Fibroblast of skin of left biceps (primary cell): ENCODE measurements at places on chromosomes 6 and 20.
A peak's percentile ranks its signal among the peaks of the same experiment; 100 is the strongest.

- no peak for DNase-seq
Measured at GRCh38 chr6:37864250-37864649, 44.7 kb downstream of the ZFAND3 start.

DNA sequence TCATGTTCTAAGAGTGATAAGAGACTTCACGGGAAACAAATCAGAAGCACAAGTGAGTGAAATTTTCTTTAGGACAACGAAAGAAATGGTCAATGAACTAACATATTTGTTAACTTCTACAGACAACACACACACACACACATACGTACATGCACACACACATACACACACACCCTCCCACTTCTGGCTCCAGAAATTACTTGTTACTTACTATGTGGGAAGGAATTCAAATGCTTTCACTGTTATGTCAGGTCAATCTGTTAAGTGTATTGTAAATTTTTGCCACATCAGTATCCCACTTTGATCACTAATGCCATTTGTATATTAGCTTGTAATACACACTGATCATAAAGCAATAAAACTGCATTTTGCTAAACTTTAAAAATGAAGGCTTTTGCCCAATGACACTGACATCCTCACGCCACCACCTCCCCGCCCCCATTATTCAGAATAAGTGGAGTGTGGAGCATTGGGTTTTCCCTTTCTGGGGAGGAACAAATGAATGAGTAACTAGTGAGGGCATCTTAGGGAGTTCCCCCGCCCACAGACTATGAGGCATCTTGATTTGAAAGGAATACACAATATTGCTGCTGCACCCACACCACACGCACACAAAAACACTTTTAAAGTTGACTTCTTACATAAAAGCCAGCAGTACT, 76.2 kb downstream of the ATXN1 start:
- DNase-seq: no peak

GRCh38 chr6:169289257-169289618, 35.6 kb upstream of the THBS2 start:
- no peak for DNase-seq

GRCh38 chr6:13077117-13077516, 251.2 kb downstream of the TBC1D7 start:
- no peak for DNase-seq

GRCh38 chr6:143620447-143620846, 57.3 kb upstream of the PHACTR2 start:
- peak; percentile 29 for DNase-seq

- no peak for DNase-seq
Measured at GRCh38 chr20:15882553-15882952, 690.7 kb downstream of the KIF16B start.

- DNase-seq: no peak
Measured at GRCh38 chr6:91435630-91436029, 848.8 kb upstream of the MAP3K7 start.

- no peak for DNase-seq
Measured at GRCh38 chr20:1816384-1817381, 78.5 kb upstream of the SIRPA start.

DNA sequence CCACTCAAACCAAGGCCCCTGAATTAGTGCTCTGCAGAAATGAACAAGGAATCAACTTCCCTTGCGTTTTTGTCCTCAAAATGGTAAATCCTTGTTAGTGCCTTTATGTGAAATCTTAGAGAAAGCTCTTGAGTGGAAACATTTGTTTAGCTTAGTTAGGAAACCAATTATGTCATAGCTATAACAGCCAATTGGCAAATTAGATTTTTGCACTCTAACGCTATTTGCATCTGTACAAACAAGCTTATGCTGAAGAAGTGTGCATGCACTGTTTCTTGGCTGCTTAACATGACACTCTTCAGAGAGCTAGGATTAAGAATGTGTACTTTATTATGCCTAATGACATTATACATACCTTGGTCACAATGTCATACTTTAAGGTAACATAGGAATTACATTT, 622.6 kb upstream of the SLC35B3 start:
- DNase-seq: no peak

- no peak for DNase-seq
Measured at GRCh38 chr20:1394686-1395085, 1.8 kb upstream of the FKBP1A start.

- peak; percentile 34 for DNase-seq
Measured at GRCh38 chr6:90224196-90224595, 72.4 kb downstream of the BACH2 start.

GRCh38 chr6:44627091-44627882, 239.8 kb downstream of the CDC5L start:
- DNase-seq: no peak

- DNase-seq: no peak
Measured at GRCh38 chr20:64025101-64025825, 10.7 kb upstream of the C20orf204 start.

GRCh38 chr6:324729-325125, 32.4 kb downstream of the DUSP22 start:
- DNase-seq: no peak

DNA sequence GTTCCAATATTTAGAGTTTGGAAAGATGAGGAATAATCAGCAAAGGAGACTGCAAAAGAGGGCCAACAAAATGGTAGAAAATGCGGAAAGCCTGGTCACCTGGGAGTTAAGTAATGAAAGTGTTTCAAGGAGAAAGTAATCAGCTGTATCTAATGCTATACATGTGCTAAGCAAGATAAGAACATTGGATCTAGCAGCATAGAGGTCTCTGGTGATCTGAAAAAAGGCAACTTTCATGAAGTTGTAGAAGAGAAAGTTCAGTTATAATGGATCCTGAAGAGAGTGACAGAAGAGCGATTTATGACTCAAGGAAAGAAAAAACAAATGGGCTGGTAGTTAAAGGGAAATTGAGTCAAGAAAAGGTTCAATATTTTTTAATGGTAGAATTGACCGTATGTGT, 4.6 kb upstream of the RSPH3 start:
- DNase-seq: no peak

DNA sequence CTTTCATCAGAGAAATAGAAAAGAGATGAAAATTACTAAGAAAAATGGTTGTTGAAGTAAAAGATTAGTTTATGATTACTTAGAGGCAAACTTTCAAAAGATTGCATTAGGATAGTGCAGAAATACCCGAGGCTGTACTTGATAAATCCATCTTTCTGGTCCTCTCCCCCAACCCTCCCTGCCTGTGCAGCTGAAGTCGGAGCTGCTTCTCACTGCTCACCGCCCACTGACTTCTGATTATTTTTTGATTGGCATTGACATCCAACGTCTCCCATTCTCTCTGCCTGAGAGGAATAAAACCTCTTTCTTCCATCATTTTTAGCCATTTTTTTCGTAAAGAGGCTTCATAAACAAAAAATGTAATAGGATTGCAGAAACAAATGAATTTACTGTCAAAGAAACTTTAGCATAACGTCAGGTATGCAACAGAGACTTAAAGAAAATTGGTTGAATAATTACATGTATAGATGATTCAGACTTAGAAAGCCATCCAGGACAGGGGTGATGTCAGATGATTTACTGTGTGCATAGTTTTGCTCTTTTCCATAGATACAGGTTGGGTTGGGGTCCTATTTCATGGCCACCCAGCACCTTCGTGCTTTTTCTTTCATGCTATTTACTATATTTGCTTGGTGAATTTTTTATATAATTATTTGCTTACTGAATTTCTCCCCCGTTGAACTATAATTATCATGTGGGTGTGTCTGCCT, 53.6 kb upstream of the EDN3 start:
- no peak for DNase-seq

DNA sequence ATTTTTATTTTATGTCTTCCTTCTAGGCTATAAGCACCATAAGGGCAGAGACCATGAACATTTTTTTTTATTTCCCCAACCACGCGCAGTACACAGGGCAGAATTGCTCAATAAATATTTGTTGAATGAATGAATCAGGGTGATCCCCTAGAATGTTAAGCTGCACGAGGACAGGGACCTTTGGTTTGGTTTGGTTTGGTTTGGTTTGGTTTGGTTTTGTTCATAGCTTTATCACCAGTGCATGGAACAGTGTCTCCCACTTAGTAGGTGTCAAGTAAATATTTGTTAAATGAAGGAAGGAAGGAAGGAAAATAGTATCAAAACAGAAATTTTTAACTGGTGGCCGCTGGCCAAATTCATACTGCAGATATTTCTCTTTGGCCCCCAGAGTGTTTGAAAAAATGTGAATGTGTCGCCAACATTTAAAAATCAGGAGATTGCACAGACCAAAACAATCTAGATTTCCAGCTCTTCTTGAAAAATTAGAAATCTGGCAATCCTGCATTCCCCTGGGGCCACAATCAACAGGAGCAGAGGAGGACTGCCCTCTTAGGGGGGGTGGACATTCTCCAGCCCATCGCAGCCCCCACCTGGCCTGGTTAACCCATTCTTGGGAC, 205.3 kb downstream of the EYA2 start:
- DNase-seq: no peak

DNA sequence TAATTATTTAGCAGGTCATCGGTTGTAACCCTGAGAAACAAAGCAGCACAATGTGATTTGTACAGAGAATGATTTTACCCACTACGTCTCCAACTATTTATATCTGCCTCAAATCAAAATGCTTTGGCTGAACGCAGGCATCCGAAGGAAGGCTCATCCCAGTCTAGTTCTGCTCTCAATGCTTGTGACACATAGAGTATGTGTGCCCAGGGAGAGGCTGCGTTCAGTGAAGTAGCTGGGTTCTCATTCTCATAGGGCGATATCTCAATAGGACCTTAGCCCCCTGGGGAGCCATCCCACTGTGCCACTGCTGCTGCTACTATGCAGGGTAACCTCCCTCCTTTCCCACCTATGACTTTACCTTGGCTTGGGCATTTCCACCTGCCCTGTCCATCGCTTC, 407 bp downstream of the GABRR2 start:
- DNase-seq: no peak

- no peak for DNase-seq
Measured at GRCh38 chr6:126976253-126976797, 142.1 kb upstream of the RSPO3 start.

DNA sequence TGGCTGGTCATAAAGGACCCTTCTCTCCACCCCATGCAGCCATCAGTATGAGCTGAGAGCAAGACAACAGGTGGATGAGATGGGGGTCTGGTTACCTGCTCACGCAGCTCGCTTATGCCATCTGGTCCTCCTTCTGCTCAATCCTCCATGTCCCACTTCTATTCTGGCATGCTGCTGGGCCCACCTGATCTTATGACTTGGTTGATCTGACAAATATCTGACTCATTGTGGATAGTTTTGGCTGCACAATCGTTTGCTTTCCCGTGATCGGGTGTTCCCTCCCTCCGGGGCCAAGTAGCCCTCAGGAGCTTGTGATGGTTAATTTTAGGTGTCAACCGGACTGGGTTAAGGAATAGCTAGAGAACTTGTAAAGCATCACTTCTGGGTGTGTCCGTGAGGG, 26.6 kb upstream of the ELMO2 start:
- DNase-seq: no peak

- no peak for DNase-seq
Measured at GRCh38 chr6:16948396-16948795, 153.5 kb upstream of the STMND1 start.

- DNase-seq: no peak
Measured at GRCh38 chr20:41014561-41015088, 14.0 kb upstream of the TOP1 start.

GRCh38 chr6:13479971-13480434, 7.4 kb downstream of the GFOD1 start:
- no peak for DNase-seq

GRCh38 chr20:41608606-41609005, 9.6 kb downstream of the CHD6 start:
- DNase-seq: no peak

GRCh38 chr6:111430605-111431376, 52.2 kb downstream of the REV3L start:
- DNase-seq: no peak
